ENCODE measurements at places on chromosomes 12 and 14.

GRCh38 chr14:93011650-93012325 is 88.8 kb downstream of the CHGA start:
- DNase-seq: no peak

DNA sequence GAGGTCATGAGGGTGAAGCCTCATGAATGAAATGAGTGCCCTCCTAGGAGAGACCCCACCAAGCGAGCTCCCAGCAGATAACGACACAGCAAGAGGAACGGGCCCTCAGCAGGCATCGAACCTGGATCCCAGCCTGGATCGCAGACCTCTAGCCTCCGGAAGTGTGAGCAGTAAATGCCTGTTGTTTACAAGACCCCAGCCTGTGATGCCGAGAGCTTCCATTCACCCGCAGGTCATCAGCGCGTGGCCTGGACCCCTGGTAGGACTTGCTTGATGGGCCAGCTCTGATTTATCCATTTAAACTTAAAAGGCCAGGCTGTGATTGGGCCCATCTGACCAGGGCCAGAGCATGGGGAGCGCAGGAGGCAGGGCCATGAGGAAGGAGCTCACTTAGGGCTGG is 7.0 kb downstream of the TMEM179 start:
- DNase-seq: no peak

GRCh38 chr12:71190822-71191221 is 33.0 kb upstream of the TSPAN8 start:
- DNase-seq: no peak

DNA sequence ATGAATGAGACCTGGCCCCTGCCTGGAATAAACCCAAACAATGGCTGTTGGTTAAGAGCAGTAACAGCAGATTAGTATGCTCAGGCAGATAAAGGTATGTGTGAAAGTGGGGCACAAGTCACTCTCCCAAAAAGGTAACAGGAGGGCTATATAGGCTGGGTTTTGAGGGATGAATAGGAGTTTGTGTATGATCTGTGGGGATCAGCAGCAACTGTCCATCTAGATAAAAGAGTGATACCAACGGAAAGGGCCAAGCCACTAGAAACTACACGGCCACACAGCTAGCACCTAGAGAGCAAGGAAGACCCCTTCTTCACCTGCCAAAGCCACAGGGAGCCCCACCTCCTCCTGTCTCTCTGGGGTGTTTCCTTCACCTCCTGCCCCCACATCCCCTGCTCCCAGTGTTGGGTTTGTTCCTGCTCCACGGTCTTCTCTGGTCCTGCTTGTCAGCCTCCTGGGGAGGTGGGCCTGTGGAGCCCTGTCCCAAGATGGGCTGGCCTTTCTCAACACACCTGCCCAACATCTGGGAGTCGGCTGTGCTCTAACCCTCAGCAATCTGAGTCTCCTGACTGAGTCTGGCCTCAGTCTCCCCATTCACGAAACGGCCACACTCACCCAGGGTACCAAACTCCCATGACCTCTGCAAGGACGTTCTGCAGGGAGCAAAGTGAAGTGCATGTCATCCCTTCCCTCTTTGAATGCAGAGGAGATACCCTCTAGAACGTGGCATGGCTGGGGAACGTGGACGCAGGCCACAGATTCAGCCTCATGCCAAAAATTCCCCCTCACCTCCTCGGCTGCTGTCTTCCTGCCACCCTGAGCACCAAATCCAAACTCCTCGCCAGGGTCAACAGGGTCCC is 108.2 kb downstream of the NCOR2 start:
- no peak for DNase-seq

DNA sequence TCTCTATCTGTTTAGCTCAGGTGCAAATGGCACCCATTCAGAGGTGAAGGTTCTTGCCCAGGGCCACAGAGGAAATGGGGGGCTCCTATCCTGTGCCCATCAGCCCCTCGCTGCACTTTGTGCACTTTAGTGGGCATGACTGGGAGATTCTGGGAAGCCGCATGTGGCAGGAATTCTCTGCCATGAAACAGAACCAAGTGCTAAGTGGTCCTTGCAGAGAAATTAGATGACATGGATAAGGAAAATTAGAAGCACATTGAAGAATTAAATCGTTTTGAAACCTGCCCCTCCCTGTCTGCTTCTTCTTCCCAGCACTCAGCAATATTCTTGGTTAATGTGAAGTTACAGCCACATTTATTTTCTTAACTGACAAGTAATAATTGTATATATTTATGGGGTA is 185.2 kb upstream of the RTL1 start:
- DNase-seq: no peak

GRCh38 chr14:24389226-24389848 is 9.5 kb upstream of the NYNRIN start:
- DNase-seq: no peak

- DNase-seq: no peak
Observed at GRCh38 chr12:6061660-6062059, 62.8 kb downstream of the VWF start.

- peak; percentile 6 for DNase-seq
Observed at GRCh38 chr12:1916371-1917171, 1.9 kb downstream of the CACNA2D4 start.

DNA sequence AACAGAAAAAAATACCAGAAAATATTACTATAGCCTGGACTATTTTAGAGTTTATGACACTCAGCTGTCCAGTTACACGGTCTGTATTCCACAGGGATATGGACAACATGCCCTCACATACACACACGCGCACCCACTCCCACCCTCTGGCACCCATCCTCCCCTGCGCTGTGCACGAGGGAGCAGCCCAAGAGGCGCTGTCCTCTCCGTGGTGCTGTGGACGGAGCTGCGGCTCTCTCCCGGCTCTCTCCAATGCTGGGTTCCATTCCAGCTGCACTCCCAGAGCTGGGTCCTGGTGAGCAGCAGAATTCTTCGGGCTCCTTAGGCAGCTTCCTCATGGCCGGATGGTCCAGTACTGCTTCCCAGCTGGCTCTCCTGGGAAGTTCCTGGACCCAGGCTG is 6.0 kb upstream of the NGB start:
- no peak for DNase-seq

GRCh38 chr12:26247873-26248272 is 52.5 kb downstream of the SSPN start:
- no peak for DNase-seq

DNA sequence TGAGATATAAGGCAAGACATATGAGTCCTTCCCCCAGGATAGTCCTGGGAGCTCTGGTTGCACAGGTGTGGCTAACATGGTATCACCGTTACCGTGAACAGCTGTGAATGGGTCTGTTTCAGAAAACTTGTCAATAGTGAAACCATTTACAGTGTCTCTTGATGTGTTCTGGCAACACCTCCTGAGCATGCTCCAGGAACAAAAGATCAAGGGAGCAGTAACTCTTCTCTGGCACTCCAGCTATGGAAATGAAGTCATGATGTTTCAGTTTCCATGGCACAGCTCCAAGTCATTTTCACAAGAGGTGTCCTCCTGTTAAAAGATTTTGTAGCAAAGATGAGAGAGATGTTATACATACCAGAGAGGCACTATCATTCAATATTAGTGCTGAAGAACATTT is 253.7 kb downstream of the SNAPC1 start:
- DNase-seq: no peak

GRCh38 chr12:100031836-100032235 is 47.1 kb upstream of the ANKS1B start:
- DNase-seq: no peak

GRCh38 chr12:132391326-132392041 is 62.1 kb upstream of the GALNT9 start:
- DNase-seq: no peak

DNA sequence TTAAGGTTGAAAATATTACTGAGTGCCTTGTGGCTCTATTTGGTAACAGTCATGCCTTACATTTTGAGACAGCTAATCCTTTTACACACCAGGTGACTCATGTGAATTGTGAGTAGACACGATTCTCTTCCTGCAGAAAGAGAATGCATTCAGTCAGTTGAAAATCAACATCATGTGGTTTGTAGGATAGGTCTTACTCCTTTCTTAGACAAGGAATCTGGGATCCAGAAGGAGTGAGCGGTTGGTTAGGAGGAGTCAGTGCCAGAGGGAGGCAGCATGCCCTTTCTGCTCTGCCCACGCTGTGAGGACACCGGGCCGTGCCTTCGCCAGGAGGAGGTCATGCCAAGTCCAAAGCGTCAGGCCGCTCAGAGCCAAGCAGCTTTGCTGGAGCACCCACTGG is 47.6 kb downstream of the TRAF3 start:
- DNase-seq: peak; percentile 55

- no peak for DNase-seq
Observed at GRCh38 chr12:48202766-48203165, 326 bp downstream of the OR10AD1 start.

- DNase-seq: peak; percentile 20
Observed at GRCh38 chr12:90938451-90938850, 16.5 kb downstream of the CCER1 start.

- DNase-seq: no peak
Observed at GRCh38 chr12:59927032-59927431, 331.2 kb downstream of the SLC16A7 start.

DNA sequence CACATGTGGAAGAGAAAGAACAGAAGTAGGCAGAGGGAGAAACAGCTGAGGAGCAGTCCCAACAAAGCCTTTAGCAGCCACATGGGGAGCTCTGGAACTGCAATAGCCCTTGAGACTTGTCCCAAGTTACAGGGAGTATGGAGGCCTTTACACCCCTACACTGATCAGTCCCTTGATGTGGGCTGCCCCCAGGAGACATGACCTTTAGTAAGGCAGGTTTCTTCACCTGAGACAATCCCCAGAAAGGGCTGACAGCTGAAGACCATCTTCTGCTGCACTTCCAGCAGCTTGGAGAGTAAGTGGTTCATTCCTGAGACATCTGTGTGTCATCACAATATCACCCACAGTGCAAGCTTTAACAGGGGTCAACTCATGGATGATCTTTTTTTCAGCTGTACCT is 8.6 kb upstream of the SNAPC1 start:
- DNase-seq: no peak

GRCh38 chr12:69062621-69063237 is 129.8 kb upstream of the CPM start:
- no peak for DNase-seq

GRCh38 chr14:78091361-78091760 is 78.8 kb upstream of the NRXN3 start:
- no peak for DNase-seq

DNA sequence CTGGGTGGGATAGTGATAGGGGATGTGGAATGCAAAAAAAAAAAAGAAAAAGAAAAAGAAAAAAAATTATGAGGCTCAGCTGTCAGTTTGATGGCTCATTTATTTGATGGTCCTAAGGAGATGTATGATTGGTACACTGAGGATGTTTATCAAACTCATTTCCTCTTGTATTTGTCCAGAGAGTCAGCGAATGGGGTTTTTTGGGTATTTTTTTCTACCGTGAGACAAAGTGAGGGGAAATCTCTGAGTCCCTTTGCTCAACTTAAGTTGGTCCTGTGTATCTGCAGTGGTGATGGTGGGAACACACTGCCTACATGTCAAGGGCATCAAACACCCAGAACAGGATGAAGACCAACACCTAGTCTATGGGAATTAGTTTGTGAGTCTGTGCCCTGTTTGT is 176.9 kb upstream of the HIF1A start:
- no peak for DNase-seq

- DNase-seq: no peak
Observed at GRCh38 chr14:75077794-75078193, 8.4 kb downstream of the ZC2HC1C start.

DNA sequence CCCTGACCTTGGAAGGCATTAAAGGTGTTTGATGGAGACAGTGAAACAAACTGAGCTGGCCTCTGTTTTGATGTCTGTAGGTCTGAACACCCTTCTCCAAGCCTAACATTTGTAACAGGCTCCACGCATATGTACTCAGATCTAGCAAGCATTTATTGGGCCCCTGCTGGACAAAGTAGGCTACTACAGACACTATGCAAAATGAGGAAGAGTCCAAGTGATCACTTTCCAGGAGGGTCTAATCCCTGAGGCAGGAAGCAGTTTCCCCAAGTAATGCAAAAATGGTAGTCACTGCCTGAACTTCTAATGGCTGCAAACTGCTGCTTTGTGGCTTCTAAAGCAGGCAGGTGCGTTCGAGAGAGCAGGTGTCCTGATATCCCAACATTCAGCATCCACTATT is 405.8 kb downstream of the MED13L start:
- DNase-seq: peak; percentile 33

DNA sequence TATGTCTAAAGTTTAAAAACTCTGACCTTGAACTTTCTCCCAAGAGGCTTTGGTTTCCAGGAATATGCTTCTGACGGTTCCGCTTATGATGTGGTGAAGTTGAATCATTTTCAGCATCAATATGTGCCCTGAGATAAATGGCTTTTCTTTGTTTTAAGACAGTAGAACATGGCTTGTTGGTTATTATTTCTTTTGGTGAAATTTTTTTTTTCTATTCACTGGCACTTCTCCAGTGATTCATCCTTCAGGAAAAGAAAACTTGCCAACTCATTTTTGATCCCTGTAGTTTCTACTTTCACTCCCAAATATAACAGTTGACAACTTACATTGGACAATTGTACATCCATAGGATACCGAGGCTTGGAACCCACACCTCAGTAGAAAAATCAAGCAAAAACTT is 1301.2 kb upstream of the FLRT2 start:
- DNase-seq: no peak

DNA sequence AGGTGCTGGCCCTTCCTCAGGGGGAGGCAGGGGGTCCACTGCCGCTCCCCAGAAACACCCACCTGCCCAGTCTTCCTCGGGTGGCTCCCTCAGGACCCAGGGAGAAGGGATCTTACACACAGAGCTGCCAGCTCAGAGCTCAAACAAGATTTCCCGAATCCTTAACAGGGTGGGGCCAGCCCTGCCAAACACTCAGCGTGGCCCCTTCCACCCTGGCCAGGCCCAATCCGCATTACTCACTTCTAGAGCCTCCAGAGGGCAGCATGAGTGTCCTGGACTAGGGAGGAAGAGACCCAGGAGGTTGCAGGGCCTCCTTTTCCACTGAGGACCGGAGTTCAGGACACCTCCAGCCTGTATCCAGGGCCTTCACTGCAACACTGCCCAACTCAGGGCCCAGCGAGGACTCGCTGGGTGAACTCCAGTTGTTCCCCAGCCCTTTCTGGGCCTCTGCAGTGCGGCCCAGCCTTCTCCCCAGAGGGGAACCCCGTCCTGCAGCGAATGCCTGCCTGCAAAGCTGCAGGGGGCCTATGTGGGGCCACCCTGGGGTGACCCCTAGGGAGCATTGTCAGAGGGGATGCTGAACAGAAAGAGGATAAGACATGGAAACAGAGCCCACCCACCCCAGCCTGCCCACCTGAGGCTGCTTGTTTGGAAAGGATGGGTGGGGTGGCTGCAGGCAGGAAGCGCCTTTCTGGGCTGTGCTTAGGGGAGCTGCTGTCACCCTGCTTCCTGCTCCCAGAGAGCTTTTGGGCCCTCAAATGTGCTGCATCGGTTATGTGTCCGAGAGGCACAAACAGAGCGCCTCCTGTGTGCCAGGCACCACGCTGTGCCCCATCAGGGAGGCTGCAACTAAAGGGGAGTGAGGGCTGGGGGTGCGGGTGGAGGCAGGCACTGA is 43.8 kb downstream of the CCNK start:
- peak; percentile 60 for DNase-seq

- DNase-seq: no peak
Observed at GRCh38 chr12:121344506-121344905, 7.7 kb downstream of the ANAPC5 start.

- DNase-seq: no peak
Observed at GRCh38 chr12:53127169-53127568, 23.9 kb downstream of the SOAT2 start.
